ENCODE measurements at places on chromosomes 11 and 22. TPM values are rescaled to one million over a fixed set of nuclear protein-coding genes. Genes with fewer than 3 reads are reported as not detected.

OR4D5 gene
- total RNA-seq, result not detected

RNH1 gene
- 306 TPM for total RNA-seq

KREMEN1 gene
- total RNA-seq, result 0.60 TPM

CD6 gene
- total RNA-seq, result not detected

HTR3A gene
- total RNA-seq, result not detected

GPR137 gene
- 5.4 TPM for total RNA-seq

TMEM191C gene
- 0.56 TPM for total RNA-seq

ACTN3 gene
- 0.07 TPM for total RNA-seq

AHNAK gene
- total RNA-seq, result 591 TPM

CRKL gene
- total RNA-seq, result 45.7 TPM

CARNS1 gene
- total RNA-seq, result not detected

MPEG1 gene
- total RNA-seq, result not detected

MRGPRX3 gene
- not detected for total RNA-seq

CASP5 gene
- not detected for total RNA-seq

HMOX1 gene
- total RNA-seq, result 86.4 TPM

CFAP300 gene
- not detected for total RNA-seq

INSC gene
- 0.28 TPM for total RNA-seq

MTA2 gene
- total RNA-seq, result 269 TPM

CLMP gene
- 12.3 TPM for total RNA-seq

MOGAT2 gene
- total RNA-seq, result not detected

C11orf16 gene
- total RNA-seq, result not detected

APLNR gene
- not detected for total RNA-seq

APOL5 gene
- not detected for total RNA-seq

PRDM11 gene
- total RNA-seq, result 6.0 TPM

LIF gene
- 0.63 TPM for total RNA-seq

SLC25A18 gene
- not detected for total RNA-seq

SHANK2 gene
- total RNA-seq, result not detected

MUC15 gene
- total RNA-seq, result not detected
